ENCODE measurements at places on chromosomes 6 and 20.

- DNase-seq = no peak
Observed at GRCh38 chr6:20117474-20117873, 94.8 kb downstream of the MBOAT1 start.

GRCh38 chr6:3363296-3364025 lies 93.4 kb downstream of the SLC22A23 start:
- DNase-seq = no peak

GRCh38 chr20:973785-974194 lies 28.3 kb downstream of the RSPO4 start:
- no peak for DNase-seq

GRCh38 chr20:54133434-54134427 lies 40.1 kb downstream of the CYP24A1 start:
- no peak for DNase-seq

DNA sequence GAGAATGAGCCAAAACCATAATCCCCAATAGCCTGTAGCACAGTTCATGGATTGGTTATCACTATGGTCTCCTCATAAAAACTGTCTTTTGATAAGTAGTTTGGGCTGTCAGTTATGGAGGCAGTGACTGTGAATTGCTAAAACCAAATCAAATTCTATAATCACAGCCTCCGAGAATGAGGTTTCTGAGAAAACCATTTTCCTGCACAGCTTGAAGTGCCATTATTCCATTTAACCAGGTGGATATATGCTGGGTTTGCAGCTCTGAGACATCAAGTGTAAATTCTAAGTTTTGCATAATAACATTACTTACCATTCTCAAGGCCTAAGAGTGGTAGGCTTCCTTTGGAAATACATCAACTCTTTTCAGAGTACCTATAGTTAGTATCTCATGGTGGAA lies 485.4 kb downstream of the FRK start:
- no peak for DNase-seq

- no peak for DNase-seq
Observed at GRCh38 chr6:2760882-2761842, 4.0 kb upstream of the WRNIP1 start.

GRCh38 chr20:31602779-31603441 lies 2.2 kb upstream of the ID1 start:
- no peak for DNase-seq

GRCh38 chr6:17663226-17663625 lies 43.5 kb downstream of the NUP153 start:
- DNase-seq = no peak

- DNase-seq = no peak
Observed at GRCh38 chr6:169112483-169113320, 140.9 kb downstream of the THBS2 start.

DNA sequence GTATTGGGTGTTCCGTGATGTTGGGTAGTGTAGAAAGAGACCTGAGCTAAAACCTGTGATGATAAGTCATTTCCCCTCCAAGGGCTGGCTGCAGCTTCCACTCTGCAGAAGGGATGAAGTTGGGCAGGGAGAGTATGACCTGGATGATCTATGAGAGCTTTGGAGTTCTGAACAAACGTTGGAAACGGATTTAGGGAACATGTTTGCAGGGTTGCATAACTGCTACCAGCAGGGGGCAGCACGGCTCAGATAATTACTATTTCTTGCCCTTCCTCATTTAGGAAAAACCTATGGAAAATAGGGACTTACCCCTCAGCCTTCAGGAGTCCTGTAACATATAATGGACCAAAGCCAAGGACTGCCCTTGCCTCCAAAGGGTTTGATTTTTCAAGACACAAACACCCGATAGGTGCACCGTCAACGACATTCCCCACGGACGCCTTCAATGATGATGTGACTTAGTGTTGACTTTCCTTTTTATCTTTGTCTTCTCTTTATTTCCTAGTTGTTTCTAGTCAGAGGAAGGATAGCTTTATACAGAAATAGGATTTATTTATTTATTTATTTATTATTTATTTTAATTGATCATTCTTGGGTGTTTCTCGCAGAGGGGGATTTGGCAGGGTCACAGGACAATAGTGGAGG lies 164.9 kb upstream of the SASH1 start:
- DNase-seq = peak; percentile 64

DNA sequence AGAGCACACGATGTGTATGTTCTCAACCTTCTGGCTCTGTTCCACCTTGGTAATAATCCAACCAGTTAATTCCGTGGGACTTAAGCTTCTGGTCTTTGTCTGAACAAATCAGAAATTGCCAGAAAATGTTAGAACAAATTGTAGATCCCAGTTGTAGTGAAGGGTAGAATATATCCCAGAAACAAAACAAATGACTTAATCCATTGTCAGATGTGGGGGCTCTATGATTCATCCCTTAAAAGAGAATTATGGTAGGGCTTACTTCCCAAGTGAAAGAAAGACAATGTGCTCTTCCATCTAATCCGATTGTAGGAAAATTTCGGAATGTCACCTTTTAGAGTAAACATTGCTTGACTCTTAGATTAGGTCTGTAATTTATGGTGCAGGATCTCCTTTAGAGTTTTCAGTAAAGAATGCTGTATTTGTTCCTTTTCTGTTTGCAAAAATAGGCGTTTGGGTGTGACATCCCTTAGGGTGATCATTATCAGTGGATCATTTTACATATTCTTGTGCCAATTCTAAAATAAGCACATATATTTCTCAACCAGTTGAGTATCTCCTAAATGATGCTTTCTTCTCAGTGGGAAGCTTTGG lies 234.5 kb upstream of the ZNF217 start:
- DNase-seq = no peak

DNA sequence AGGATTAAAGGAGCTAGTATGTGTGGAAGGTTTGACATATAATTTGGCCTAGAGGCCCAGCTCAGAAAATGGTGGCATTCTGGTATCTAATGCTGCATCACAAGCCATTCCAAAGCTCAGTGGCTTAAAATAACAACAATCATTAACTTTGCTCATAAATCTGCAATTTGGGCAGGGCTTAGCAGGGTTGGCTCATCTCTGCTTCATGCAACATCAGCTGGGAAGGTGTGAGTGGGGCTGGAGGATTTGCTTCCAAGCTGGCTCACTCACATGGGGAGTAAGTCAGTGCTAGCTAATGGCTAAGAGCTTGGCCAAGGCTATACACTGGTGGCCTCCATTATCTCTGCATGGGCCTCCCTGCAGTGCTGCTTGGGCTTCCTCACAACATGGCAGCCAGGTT lies 48.0 kb upstream of the STK35 start:
- DNase-seq = no peak

DNA sequence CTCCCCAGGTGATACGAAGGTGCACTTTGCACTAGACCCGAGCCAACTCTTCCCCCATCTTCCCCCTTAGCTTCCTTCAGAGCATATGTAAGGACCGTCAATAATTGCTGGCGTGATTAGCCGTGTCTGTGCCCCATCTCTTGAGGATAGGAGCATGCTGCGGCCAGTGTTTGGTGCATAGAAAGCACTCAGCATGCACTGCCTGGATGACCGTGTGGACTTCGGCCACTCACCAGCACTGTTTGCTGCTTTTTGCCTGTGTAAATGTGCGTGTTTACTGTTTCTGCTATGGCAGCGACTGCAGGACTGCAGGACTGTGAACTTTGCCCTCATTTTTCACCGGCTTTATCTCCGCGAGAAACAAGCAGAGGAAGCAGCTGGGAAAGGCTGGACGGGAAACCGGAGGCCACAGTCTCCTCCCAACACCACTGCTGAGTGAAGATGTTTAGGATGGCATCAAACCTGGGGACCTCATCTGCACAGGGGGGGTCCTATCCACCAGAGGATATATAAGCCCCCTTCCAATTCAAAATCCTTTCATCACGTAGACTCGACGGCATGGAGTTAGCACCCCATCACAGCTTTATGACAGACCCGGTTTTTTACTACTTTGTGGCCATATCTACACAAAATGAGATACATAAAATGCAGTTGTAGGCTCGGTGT lies 150.6 kb upstream of the AFDN start:
- DNase-seq = no peak

DNA sequence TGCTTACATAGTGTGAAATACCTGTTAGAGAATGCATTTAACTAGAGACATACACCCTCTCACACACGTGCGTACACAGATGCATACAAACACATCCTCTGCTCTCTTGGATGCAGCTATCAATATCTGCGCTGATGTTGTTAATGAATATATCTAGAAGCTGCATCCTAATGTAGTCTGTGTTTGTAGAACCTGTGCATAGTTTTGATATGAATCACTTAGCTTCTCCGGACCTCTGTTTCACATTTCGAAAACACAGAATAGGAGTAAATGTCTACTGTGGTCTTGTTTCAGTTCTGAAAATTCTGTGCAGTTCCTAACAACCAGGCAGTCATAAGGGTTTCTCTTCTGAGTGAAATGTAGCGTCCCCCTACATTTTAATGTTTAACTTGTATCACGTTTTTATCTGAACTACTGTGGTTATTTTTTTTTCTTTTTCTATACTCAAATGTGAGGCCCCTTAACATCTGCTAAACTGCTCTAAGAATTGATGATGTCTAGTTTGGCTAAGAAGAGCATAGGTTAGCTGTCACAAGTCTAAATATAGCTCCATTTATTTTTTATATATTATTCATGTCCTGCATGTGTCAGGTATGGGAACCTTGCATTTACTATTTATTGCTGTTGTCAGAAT lies 254.5 kb downstream of the TMEM242 start:
- DNase-seq = no peak

DNA sequence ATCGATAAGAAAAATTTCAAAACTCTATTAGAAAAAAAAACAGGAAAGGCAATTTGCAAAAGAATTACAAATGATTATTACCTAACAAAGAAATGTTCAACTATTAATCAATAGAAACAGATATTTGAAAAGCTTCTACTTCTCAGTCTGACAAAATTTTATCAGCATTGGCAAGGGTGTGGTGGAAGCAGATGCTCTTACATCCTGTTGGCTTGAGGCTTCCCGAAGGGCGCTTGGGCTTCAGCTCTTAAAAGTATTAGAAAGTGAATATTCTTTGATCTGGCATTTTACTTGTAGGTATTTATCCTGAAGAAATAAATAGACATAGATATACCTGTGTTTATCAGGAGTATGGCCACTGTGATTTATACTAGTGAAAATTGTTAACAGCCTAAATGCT lies 38.7 kb downstream of the SLC35D3 start:
- no peak for DNase-seq

- no peak for DNase-seq
Observed at GRCh38 chr20:18093388-18093787, 35.7 kb upstream of the OVOL2 start.

GRCh38 chr20:24814556-24815195 lies 134.4 kb upstream of the CST7 start:
- no peak for DNase-seq

- no peak for DNase-seq
Observed at GRCh38 chr6:45533386-45533785, 155.7 kb upstream of the SUPT3H start.

DNA sequence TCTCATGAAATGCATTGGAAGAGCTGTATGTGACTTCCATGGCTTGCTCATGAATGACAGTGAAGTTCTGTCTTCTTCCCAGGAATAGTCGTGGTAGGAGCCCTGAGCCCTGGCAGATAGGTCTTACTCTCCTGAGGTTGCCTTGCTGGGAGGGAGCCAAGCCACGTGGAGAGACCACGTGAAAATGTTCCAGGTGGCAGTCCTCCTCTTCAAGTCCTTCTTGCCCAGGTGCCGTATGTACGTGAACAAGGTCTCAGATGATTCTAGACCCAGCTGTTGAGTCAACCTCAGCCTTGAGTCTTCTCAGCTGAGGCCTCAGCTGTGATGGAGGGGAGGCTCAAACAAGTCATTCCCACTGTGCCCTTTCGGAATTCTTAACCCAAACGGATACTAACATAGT lies 192.4 kb upstream of the PRDM1 start:
- DNase-seq = no peak

- no peak for DNase-seq
Observed at GRCh38 chr6:137827411-137827940, 39.6 kb upstream of the TNFAIP3 start.

Data from frontal cortex (tissue), 4 donors.